ENCODE measurements at places on chromosomes 5 and 9. TPM values are rescaled to one million over a fixed set of nuclear protein-coding genes. Genes with fewer than 3 reads are reported as not detected.
A peak's percentile ranks its signal among the peaks of the same experiment; 100 is the strongest.

The PCDHB6 gene
- 0.66 TPM for total RNA-seq

The FABP6 gene
- total RNA-seq: 1.9 TPM

The PCDHB10 gene
- total RNA-seq: 2.9 TPM

- DNase-seq: no peak
Measured at GRCh38 chr9:95499046-95499676, 17.6 kb downstream of the PTCH1 start.

GRCh38 chr9:131618071-131618479 lies 72.8 kb downstream of the PRRT1B start:
- no peak for DNase-seq

DNA sequence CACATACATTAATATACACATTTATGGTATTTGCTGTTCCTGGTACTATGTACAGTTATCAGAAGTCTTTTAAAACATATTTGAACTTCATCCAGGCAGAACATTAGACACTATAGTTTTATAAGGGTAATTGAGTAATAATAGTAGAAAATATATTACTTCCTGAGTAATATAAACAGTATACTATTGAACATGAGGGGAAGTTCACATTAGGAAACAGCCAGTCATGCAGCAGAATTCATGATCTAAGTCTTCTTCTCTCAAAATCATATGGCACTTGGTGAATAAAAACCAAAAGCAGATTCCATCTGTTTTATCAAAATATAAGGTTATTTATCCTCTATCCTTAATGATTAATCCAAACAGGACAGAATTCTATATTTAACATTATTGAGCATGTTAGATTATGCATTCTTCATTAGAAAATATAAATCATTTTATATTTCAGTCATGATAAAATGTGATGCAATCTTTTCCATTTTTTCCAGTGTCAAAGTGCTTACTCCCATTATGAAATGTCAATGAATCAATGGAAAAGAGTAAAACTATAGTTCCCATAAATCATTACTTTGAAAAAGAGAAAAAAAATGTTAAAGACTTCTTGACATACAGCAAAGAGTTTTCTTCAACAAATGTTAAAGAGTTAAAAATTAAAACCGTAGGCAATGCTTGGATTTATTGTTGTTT lies 584.3 kb upstream of the TUSC1 start:
- DNase-seq: no peak

The WNT8A gene
- total RNA-seq: 0.88 TPM

GRCh38 chr5:137616046-137616445 lies 116.9 kb upstream of the SPOCK1 start:
- peak; percentile 38 for DNase-seq

GRCh38 chr5:23977997-23978396 lies 470.6 kb downstream of the PRDM9 start:
- peak; percentile 95 for DNase-seq

The SNCB gene
- total RNA-seq: 0.59 TPM

GRCh38 chr9:89357331-89358197 lies 39.3 kb downstream of the SECISBP2 start:
- no peak for DNase-seq

DNA sequence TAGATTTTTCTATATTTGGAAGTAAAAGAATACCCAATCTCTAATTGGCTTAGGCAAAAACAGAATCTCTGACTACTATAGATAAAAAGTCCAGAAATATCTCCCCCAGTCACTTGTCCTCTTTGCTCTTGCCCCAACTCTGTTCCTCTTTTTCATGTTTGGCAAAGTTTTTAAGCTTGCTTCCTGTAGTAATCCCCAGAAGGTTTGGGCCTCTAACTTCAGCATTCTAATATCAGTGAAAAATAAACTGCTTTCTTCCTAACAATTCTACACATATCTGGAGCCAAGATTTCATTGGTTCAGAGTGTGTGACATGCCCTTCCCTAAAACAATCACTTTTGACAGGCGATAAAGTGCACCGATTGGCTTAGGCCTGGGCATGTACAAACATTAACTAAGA lies 1680.3 kb downstream of the MAT2B start:
- DNase-seq: no peak

DNA sequence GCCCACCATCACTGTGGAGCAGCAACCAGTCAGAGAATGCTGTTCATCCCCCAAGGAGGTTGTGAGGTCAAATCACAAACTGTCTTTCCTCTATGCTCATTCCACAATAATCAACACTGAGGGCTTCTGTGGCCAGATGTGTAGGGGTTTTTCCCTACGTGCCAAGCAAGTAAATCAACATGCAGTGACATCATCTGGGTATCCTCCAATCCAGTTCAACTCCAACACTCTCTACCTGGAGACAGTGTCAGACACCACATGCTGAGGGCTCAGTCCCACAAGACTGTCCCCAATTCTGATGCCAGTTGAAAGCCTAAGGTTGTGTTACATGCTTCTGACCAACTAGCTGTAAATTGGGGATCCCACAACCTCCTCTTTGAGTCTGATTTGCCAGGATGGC lies 57.3 kb upstream of the DMRT1 start:
- DNase-seq: peak; percentile 66

- no peak for DNase-seq
Measured at GRCh38 chr9:123883634-123884033, 46.3 kb downstream of the DENND1A start.

DNA sequence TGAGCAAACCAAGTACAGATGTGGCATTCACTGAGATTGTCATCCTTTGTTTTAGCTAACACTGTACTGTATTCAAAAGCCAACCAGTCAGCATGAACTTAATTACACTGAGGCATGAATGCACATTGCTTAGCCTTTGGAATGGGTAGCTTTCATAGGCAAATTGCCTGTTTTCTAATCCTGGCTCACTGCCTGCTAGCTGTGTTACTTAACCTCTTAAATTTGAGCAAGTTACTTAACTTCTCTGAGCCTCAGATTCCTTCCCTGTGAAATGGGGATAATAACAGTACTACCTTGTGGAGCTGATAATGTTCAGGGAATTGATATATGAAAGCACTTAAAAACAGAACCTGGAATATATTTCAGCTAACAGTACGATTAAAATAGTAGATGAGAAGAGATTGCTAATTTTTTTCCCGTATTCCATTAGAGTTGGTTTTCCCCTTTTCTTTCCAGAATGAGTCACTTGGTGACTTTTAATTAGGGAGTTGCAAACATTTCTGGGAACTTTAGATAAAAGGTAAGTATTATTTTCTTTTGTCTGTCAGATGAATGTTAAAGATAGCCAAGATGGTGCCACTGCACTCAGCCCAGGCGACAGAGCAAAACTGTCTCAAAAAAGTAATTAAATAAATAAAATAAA lies 43.9 kb downstream of the ARRDC3 start:
- DNase-seq: no peak

The CCDC192 gene
- total RNA-seq: not detected

The COL15A1 gene
- 0.27 TPM for total RNA-seq

DNA sequence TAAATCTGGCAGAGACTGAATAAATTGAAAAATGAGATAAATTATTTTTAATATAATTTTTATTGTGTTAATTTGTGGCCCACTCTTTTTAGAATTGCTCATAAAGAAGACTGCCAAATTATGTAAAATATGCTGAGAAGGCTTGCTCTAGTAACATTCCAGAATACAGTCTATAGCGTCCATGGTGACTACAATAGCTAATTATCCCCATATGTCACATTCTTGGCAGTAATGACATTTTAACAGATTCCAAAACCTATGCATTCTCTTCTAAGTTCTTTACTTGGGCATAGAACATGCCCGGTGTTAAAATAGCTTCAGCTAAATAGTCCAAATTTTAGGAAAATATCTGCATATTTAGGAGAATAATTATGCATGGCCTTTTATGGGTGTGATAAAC lies 697.0 kb upstream of the SEMA6A start:
- DNase-seq: no peak

The HTR1A gene
- not detected for total RNA-seq

The ZNF608 gene
- total RNA-seq: 129 TPM

The GRXCR2 gene
- total RNA-seq: not detected

DNA sequence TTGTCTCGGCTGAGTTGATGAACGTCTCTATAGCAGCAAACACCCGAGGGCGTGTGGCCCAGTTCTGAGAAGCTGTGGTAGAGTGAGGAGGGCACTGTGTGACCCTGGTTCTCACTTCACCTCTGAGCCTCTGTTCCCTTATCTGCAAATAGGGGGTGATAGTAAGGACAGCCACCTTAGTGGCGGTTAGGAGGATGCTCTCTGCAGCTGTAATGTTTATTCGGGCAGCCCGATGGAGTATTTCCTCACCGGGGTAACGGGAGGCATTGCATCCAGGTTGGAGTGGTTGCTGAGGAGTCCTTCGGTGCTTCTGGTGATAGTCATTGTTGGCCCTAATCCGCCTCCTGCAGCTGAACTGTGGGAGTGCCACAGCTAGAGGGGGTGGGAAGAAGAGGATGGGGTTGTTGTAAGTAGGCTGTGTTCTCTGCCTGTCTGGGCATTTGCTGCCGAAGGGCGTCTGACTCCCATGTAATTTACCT lies 13.9 kb downstream of the PRRC2B start:
- peak; percentile 92 for DNase-seq

DNA sequence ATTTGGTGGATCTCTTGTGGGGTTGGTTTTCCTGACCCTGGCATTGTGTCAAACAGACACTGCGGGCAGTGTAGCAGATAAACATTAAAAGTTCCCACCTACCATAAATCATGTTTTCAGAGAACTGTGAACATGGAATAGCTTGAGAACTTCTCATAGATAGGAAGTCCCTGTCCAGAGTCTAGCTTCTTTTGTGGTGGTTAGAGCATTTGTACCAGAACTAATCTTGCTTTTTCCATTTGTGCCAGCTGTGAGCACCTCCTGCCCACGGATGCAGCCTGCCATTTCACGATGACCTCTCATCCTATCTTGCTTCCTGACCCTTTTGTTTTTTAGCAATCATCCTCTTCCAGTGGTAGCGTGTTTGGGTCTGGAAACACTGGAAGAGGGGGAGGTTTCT lies 61.4 kb downstream of the FAM78A start:
- DNase-seq: no peak

DNA sequence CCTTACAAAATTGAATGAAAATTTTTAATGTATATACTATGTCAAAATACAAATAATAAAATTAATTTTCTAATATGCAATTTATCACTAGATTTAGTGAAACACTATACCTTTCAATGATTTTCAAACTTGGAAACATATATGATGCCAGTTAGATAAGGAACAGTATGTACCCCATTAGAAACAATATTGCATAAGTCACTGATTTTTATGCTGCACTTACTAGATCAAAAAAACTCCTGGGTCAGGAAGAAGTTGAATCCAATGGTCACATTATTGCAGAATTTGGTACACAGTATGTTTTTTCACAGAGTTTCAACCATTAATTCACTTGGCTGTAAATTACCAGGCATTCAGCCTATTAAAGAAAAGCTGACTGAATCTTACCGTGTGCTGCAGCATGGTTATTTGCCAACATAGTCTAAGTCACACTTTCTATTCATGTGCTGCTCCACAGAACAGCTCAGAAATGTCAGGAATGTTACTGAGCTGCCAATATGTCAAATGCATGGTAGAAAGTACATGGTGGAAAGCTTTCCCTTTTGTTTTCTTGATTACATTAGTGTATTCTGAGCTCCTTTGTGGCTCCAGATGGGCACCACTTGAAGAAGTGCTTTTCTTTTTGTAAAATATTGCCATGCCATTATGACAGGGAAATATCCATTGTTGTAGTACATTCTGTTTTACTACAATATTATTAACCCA lies 9.9 kb upstream of the PRR16 start:
- no peak for DNase-seq

The IRX4 gene
- 1.5 TPM for total RNA-seq

The PCDHB8 gene
- total RNA-seq: 0.71 TPM

DNA sequence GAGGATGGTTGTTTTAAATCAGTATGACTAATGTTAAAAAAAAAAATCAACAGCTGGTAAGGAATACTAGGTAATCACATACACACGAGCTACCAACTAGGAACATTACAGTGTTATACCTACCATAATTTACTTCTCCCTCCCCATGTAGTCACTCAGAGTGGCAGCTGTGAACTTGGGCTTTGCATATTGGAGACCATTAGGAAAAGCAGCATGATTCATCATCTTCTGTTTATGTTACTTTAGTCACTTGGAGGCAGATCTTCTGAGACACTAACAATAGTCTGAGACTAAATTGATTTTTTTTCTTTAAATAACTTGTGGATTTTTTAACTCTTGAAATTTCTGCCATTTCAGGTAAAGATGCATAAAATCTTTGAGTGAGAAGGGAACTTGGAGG lies 141.5 kb upstream of the NR4A3 start:
- no peak for DNase-seq

DNA sequence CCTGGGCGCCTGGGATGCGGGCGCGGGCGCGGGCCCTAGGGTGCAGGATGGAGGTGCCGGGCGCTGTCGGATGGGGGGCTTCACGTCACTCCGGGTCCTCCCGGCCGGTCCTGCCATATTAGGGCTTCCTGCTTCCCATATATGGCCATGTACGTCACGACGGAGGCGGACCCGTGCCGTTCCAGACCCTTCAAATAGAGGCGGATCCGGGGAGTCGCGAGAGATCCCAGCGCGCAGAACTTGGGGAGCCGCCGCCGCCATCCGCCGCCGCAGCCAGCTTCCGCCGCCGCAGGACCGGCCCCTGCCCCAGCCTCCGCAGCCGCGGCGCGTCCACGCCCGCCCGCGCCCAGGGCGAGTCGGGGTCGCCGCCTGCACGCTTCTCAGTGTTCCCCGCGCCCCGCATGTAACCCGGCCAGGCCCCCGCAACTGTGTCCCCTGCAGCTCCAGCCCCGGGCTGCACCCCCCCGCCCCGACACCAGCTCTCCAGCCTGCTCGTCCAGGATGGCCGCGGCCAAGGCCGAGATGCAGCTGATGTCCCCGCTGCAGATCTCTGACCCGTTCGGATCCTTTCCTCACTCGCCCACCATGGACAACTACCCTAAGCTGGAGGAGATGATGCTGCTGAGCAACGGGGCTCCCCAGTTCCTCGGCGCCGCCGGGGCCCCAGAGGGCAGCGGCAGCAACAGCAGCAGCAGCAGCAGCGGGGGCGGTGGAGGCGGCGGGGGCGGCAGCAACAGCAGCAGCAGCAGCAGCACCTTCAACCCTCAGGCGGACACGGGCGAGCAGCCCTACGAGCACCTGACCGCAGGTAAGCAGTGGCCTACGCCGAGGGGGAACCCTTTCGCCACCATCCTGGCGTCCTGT lies at the start of gene EGR1:
Gene EGR1 (plus strand): TSS at position 219 of the 864 bp plus-strand sequence. CDS start 283 bp downstream, at position 502.
- DNase-seq: peak; percentile 97

DNA sequence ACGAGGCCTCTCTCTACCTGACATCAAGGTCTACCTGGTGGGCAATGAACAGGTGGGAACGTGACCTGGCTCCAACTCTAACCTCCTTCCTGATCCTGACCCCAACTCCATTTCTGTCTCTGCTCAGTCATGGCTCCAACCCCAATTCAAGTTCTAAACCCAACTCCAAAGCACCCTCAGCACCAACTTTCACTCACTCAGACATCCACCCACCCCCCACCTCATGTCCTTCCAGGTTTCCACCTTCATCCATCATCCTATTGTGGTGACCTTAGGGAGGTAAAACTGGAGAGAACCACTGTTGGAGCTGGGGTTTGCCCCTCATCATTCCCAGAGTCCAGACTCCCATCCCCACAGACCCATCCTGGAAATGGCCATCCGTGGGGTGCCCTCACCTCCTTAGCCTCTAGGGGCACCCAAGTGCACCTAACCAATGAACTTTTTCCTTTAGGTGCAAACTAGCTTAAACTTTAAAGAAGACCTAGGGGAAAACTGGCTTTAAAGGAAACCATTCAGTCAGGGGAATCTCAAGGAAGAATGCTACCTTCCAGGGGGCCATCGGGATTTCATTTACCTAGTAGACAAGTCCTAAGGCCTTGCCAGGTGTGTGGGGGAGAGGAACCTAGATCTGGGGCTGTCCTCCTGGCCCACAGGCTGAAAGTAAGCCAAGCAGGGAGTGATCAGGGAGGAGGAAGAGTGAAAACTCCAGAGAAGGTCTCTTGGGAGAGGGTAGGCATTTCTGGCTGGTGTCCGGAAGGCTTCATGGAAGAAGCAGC lies 11.3 kb downstream of the RGS14 start:
- peak; percentile 83 for DNase-seq

GRCh38 chr5:129696636-129697035 lies 51.3 kb upstream of the MINAR2 start:
- no peak for DNase-seq

All from endodermal cell (in vitro differentiated cells).